ENCODE measurements at places on chromosomes 1 and 21.

GRCh38 chr1:58402444-58402843, 144.1 kb downstream of the OMA1 start:
- DNase-seq = no peak

DNA sequence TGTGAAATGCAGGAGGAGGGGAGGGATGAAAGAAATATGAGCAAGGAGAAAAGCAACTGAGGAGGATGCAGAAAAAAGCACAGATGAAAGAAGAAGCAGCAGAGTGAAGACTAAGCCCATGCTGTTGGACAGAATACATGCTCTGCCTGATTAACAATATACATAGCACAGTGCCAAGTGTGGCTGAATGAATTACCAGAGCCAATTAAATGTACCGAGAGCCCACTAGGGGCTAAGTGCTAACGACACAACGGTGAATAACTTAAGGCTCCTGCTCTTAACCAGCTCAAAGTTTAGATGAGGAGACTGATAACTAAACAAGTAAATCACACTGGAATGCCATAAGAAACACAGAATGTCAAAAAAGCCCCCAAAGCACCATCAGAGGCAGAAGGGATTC, 15.6 kb downstream of the CADM3 start:
- no peak for DNase-seq

DNA sequence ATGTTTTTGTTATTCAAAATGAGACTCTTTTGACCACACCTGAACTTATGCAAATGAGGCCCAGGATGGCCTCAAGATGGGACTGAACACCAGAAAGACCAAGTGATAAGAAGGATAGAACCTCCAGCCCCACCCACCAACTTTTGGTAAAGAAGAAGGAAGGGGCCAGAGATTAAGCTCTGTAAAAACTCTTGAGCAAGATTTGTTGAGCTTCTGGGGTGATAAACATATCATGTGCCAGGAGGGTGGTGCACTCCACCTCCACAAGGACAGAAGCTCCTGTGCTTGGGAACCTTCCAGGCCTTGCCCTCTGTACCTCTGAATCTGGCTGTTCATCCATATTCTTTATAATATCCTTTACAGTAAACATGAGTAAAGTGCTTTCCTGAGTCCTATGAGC, 5.3 kb downstream of the RSPH1 start:
- no peak for DNase-seq

DNA sequence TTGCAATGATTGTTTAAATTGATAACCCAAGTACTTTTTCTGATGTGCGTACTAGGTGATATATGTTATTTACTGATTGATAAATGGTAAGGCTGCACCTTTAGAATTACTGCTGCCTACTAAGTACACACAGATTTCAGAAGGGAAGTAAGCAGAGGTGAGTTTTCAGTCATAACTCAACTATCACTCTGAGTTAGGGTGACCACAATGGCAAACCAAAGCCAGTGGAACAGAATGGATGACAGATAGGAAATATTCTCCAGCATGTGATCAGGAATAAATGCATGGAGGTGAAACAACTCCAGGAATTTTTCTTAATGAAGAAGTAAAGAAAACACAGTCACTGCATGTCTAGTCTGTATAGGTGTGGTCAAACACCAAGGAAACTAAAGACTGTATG, 7.5 kb upstream of the KCNJ15 start:
- DNase-seq = no peak

DNA sequence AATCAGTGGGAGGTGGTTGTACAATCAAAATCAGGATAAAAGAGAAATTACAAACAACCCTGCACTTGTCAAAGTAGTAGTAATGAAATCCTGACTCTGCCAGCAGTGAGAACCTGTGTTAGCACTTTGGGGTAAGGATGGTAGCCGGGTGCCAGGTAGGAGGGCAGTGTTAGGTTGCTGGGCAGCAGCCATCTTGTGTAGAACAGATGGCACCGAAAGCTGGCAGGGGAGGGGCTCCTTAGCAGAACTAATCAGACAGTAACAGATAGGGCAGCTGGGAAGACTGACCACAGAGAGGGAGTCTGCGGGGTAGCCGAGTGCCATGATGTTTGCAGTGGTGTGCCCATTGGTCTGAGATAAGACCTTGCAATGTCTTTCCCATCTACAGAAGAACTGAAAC, 137.3 kb downstream of the SDCCAG8 start:
- no peak for DNase-seq
